Neural crest cell (in vitro differentiated cells): ENCODE measurements at places on chromosomes 12 and 14. TPM values are rescaled to one million over a fixed set of nuclear protein-coding genes. Genes with fewer than 3 reads are reported as not detected.

The C3AR1 gene
- not detected in 2 replicates for total RNA-seq

The IAPP gene
- 0.28 TPM in 1 of 2 replicates, not detected in the other for total RNA-seq

The SPX gene
- 0.19 and 0.36 TPM in 2 replicates for total RNA-seq

The RFX4 gene
- 52.1 and 53.8 TPM in 2 replicates for total RNA-seq

The SMIM41 gene
- total RNA-seq, result not detected in 2 replicates

The HOXC12 gene
- total RNA-seq, result not detected in 2 replicates

The NFATC4 gene
- 44.3 and 47.8 TPM in 2 replicates for total RNA-seq

The GUCY2C gene
- not detected in 2 replicates for total RNA-seq

The CDK17 gene
- 32.8 and 33.4 TPM in 2 replicates for total RNA-seq

The PLEKHG7 gene
- not detected in 2 replicates for total RNA-seq

The COX6A1 gene
- total RNA-seq, result 315 and 320 TPM in 2 replicates

The TRHDE gene
- total RNA-seq, result 0.51 and 0.66 TPM in 2 replicates

The HCAR1 gene
- total RNA-seq, result not detected in 2 replicates

The PRIMA1 gene
- total RNA-seq, result 2.0 and 2.1 TPM in 2 replicates

The OR4E2 gene
- not detected in 2 replicates for total RNA-seq

The IL31 gene
- total RNA-seq, result not detected in 2 replicates

The EMP1 gene
- 0.30 and 0.68 TPM in 2 replicates for total RNA-seq

The KDM5A gene
- 58.8 and 63.1 TPM in 2 replicates for total RNA-seq

The TRAF3 gene
- 25.8 and 29.4 TPM in 2 replicates for total RNA-seq

The PAPLN gene
- 2.7 and 4.1 TPM in 2 replicates for total RNA-seq

The MFAP5 gene
- not detected in 2 replicates for total RNA-seq

The GPR135 gene
- 3.3 and 3.5 TPM in 2 replicates for total RNA-seq

The LMNTD1 gene
- total RNA-seq, result not detected in 2 replicates

The SLC7A7 gene
- 0.54 and 0.64 TPM in 2 replicates for total RNA-seq

The GDF11 gene
- 66.6 and 67.0 TPM in 2 replicates for total RNA-seq

The TAS2R30 gene
- total RNA-seq, result 1.4 and 1.9 TPM in 2 replicates

The CINP gene
- 35.5 and 37.3 TPM in 2 replicates for total RNA-seq

The NTN4 gene
- total RNA-seq, result 5.7 and 6.0 TPM in 2 replicates

The SH2B3 gene
- 11.3 and 11.8 TPM in 2 replicates for total RNA-seq
